NCI-H345 (cell line): ENCODE measurements at places on chromosomes 3 and 15.
A peak's percentile ranks its signal among the peaks of the same experiment; 100 is the strongest.

- DNase-seq: peak; percentile 94
Measured at GRCh38 chr3:15284121-15284889, 48.1 kb downstream of the SH3BP5 start.

GRCh38 chr15:99762288-99762687 lies 29.1 kb upstream of the LYSMD4 start:
- DNase-seq: no peak

GRCh38 chr15:36903195-36903594 lies 197.2 kb downstream of the MEIS2 start:
- DNase-seq: no peak

DNA sequence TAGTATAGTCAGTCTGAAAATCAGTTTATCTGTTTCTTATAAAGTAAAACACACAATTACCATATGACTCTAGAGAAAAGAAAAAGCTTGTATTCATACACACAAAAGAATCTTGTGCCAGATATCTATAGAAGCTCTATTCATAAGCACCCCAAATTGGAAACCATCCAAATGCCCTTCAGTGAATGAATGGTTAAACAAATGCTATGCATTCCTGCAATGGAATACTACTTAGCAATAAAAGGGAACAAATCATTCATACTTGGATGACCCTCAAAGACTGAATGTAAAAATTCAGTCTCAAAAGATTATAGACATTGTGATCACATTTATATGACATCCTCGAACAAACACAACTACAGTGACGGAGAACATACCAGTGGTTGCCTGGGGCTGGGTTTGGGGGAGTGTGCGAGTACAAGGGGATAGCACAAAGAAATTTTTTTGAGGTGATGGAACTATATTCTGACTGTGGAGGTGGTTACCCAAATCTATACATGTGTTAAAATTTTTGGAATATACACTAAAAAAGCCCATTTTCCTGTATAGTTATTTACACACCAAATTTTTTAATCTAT lies 680.6 kb downstream of the NTRK3 start:
- peak; percentile 13 for DNase-seq

- no peak for DNase-seq
Measured at GRCh38 chr3:29168081-29168480, 112.8 kb upstream of the RBMS3 start.

DNA sequence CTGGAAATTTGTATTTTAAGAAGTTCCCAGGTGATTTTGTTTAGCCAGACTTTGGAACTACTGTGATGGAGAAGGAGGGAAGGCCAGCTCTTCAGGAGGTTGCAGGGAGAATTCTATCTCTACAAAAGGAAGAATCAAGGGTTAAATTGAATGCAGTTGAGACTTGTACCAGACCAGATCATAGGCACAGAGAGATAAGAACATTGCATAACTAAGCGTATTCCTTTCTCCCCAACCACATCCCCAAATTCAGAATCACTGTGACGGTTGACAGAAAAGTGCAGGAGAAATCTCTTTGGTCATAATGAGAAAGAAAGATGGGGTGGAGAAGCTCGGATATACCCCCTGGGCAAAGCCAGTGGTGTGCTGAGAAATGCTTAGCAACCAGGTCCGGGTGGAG lies 7.2 kb downstream of the PLD1 start:
- DNase-seq: no peak

DNA sequence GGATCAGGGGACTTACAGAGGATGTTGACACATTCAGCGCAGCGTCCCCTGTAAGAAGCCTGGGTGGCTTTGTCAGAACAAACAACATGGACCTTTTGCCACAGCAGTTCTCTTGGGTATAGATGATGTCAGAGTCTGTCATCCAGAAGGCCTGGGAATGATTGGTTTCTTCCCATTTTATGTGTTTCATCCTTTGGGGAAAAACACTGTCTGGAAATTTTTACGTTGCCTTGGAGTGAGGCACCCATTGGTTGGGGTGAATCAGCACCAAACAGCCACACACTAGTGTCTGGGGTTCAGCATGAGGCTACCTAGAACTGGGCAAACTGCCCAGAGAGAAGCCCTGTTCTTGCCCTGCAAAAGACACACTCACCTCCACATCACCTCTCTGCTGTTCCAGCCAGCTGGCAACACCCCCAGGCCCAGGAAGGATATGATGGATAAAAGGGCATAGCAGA lies 123.0 kb downstream of the FAM43A start:
- no peak for DNase-seq

DNA sequence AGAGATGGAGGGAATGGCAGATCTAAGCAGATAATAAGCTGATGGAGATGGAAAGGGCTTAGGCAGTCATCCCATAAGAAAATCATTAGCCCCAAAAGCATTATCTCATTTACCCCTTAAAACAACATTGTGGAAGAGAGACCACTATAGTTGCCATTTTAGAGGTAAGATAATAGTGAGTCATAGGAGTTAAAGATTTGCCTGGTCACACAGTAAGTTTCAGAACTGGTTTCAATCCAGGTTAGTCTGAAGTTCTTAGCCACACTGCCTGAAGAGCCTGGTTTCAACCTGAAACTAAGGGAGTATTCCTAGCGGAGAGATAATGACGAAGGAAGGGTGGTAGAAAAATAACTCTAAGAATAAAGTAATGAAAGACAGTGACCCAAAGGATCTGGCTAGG lies 13.0 kb upstream of the UBR1 start:
- DNase-seq: no peak

- no peak for DNase-seq
Measured at GRCh38 chr3:29503958-29504357, 223.1 kb downstream of the RBMS3 start.

- no peak for DNase-seq
Measured at GRCh38 chr3:147427746-147428145, 18.6 kb downstream of the ZIC1 start.

DNA sequence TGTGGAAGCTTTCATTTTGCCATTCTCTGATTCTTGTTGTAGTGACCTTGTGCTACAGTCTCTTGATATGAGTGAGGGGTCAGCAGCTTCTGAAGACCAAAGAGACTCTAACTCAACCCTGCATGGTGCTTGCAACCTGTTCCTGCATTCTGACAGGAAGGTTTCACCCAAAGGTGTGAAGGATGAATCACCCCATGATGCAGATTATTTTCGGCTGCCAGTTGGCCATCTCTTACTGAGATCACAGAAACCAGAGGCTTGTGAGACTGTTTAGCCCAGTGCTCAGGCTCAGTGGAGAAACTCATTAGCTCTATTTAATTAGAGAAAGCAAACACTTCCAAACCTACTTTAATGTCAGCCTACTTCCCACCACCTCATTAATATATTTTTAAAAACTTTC lies 29.2 kb upstream of the TPRG1 start:
- no peak for DNase-seq

DNA sequence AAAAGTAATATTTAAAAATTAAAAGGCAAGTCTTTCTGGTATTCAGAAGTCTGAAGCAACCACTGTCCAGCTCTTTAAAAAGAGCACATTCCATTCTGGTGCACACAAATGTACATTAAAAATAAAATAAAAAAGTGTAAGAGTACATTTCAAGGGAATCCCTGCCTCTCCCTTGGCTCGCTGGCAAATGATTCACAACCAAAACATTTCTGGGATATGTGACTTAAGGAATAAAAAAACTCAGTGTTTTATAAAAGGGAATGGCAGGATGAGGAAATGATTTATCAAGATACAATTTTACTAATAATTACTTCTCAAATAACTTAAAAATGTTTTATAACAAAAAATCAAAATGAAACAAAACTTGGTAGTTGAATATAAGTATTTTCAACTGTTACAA lies 23.8 kb upstream of the ANXA2 start:
- DNase-seq: no peak

DNA sequence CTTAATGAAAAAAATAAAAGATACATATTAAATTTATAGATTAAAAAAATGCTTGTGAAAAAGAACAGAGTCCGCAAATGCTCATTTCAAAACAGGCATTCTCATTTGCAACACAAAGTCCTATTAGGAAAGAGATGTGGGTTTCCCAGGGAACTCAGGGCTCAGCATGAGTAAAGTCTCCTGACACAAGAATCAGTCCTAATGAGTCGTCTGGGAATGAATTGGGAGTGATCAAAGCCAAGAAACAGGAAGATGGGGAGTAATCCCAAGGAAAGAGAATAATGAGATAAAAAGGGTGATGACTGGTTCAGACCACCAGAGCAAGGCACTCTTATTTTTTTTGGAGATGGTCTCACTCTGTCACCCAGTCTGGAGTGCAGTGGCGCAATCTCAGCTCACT lies 443.7 kb downstream of the NR2F2 start:
- DNase-seq: no peak

- no peak for DNase-seq
Measured at GRCh38 chr3:4606911-4607310, 113.8 kb downstream of the ITPR1 start.

GRCh38 chr15:77384086-77384485 lies 35.8 kb downstream of the PEAK1 start:
- no peak for DNase-seq

DNA sequence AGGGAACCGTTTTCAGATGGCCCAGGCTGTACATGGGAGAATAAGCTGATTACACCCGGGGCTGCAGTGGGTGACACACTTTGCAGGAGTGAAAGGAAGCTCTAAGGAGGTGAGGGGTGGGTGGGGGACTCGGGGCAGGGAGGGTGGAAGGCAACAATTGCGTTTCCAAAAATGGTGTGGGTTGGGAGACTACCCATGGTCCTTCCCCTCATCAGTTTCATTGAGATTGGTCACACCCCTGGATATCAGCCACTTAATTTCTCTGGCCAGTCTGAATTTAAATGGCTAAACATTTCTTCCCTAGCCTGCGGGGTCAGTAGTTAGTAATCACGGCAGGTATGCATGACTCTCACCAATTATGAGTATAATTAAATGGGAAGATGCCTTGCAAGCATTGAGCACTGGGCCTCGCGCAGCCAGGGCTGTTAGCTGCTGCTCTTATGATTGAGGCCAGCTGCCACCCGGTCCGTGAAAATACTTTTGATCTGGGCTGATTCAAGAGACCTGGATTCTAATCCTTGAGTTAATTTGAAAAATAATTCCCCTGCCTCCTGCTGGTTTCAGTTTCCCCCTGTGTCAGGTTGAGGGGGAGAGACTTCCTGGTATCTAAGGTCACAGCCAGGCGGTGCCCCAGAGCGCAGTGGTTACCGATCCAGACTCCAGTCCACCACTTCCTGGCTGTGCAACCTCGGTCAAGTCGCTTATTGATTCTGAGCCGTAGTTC lies 23.3 kb downstream of the SLC6A6 start:
- DNase-seq: no peak

- no peak for DNase-seq
Measured at GRCh38 chr15:80175436-80175835, 22.6 kb downstream of the FAH start.

DNA sequence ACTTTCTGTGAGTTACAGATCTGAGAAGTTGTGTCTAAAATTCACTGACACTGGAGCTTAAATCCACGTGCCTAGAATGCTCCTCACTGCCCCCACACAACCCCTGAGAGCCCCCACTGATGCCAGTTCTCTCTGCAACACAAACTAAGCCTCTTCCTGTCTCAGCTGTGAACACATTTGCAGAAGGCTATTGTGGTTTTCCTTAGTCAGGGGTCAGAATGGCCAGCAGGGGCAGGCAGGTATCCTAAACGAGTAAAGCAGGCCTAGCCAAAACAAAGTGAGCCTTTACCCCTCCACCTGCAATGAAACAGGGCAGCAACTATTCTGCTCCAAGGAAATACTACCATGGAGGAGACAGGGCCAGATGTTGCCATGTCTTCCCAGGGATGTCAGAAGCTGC lies 78.6 kb downstream of the FHIT start:
- DNase-seq: no peak

- DNase-seq: no peak
Measured at GRCh38 chr3:156181509-156181908, 61.1 kb downstream of the KCNAB1 start.

GRCh38 chr3:58214484-58215316 lies 3.9 kb upstream of the DNASE1L3 start:
- no peak for DNase-seq

DNA sequence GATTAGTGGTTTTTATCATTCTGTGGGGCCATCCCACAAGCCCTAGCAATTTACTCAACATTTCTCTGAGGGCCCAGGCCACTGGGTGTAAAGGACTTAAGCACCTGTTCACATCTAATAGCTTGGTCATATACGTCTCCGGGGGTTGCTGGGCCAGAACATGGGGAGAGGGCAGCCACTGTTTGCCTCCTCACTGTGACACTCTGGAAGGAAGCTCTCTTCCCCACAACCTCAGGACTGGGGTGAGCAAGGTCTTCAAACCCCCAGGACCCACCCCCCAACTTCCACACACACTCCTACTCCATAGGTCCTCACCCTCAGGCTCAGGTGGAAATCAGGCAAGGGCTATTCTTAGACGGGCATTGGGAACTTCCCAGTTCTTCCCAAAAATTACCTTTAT lies 28.9 kb downstream of the C3orf20 start:
- no peak for DNase-seq

DNA sequence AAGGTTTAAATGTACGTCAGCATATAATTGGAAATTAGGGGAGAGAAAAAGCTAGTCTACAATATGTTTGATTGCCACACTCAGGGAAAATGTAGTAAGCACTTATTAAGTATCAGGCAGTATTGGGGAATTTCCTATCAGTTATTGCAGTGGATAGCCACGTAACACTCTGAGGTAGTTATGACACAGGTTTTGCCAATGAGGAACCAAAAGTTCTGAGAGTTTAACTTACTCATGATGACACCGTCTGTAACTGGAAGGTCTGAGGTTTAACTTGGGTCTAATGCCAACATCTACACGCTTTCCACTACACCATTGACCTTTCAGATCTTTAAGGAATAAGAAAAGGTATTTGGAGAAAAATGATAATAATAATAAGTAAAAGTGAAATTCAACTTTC lies 89.5 kb downstream of the ZMAT3 start:
- DNase-seq: no peak

DNA sequence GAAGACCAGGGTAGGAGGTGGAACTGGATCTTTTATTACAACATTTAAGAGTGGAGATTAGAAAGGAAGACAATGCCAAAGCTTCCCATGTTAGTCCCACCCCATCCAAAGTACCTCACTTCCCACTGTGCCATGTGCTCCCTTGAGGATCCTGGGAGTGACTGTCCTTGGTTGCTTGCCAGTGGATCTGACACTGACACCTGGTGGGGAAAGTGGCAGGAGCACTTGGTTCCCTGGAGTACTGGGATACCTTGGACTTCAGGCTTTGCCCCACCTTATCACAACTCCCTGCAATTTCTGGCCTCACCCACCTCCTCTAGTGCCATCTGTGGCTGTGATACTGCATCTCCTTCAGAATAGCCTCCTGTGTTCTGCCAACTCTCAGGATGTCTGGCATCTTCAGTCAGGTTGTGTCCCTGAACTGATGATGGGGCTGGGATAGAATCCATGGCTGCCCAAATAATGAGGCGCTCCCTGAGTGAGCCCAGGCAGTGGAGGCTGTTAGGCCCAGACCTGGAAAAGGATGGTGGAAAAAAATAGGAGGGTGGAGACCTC lies 1.3 kb downstream of the ELL3 start:
- peak; percentile 82 for DNase-seq

DNA sequence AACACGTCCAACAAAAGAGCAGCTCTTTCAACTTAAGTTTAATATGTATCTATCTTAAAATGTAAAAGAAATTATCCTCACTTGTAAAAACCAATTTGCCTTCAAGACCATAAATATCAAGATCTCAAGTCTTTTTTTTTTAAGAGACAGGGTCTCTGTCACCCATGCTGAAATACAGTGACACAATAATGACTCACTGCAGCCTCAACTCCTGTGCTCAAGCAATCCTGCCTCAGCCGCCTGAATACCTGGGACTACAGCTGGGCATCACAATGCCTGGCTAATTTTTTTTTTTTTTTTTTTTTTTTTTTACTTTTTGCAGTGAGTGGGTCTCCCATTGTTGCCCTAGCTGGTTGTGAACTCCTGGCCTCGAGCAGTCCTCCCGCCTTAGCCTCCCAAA lies 26.0 kb downstream of the ACAP2 start:
- DNase-seq: no peak

- DNase-seq: no peak
Measured at GRCh38 chr3:159191447-159191846, 389.6 kb downstream of the MFSD1 start.
